ENCODE measurements at places on chromosomes 11 and 22.

DNA sequence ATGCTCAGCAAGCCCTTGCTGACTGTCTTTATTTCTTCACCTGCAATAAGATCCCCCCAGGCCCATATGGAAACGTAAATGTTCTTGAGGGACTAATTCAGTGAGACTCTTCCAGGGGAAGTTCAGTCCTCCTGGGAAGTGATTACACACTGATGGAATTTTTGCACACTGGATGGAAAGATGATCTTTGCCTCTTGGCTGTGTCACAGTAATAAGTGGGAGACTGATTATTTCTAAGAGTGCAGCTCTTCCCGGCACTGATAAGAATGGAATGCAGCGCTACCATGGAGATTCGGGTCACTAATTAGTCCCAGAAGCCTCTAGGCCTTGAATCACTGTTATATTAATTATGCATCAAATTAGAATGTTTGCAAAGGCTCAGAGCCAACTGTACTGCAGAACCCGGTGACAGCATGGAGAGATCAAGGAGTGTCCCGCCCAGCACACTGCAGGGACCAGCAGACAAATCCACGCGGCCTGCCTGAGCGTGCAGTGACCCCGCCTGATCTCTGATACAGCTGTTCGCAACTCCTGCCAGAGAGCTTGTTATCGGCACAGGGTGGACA is 178.3 kb downstream of the SNX19 start:
- no peak for DNase-seq

- no peak for DNase-seq
These were observed 107.0 kb downstream of the KCNQ1OT1 start for GRCh38 chr11:2592559-2593392.

GRCh38 chr22:48320683-48321451 is 1506.8 kb downstream of the BRD1 start:
- DNase-seq, result no peak

- DNase-seq, result no peak
These were observed 39.5 kb upstream of the CUL5 start for GRCh38 chr11:107969219-107969618.

DNA sequence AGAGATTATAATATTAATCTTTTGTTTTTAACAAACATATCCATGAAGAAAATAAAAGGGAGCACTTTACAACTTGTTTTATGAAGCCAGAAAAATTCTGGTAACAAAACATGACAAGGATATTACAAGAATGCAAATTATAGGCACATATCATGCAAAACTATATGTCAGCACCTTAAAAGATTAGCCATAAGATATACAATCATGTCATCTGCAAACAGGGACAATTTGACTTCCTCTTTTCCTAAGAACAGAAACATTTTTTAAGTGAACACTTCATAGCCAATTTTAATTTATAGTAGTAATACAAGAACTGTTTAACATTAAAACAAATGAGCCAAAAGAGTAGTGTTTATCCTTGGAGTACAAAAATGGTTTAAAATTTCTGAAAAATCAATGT is 916.5 kb upstream of the CNTN5 start:
- no peak for DNase-seq

- no peak for DNase-seq
These were observed 23.5 kb upstream of the PAK1 start for GRCh38 chr11:77497368-77497767.

DNA sequence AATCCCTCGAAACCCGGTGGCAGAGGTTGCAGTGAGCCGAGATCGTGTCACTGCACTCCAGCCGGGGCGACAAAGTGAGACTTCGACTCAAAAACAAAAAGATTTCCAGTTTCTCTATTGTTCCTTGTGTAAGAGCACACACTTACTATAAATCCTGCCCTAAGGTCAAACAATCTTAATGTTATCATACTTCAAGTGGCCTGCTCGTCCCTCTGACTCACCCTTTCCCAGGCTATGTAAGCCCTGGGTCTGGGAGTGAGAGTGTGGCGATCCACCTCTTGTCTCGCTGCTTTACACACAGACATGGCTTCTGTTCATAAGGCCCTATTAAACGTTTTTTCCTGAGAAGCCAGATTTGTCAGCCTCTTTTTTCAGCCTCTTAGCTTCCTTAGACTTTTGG is 24.4 kb upstream of the A4GALT start:
- no peak for DNase-seq

DNA sequence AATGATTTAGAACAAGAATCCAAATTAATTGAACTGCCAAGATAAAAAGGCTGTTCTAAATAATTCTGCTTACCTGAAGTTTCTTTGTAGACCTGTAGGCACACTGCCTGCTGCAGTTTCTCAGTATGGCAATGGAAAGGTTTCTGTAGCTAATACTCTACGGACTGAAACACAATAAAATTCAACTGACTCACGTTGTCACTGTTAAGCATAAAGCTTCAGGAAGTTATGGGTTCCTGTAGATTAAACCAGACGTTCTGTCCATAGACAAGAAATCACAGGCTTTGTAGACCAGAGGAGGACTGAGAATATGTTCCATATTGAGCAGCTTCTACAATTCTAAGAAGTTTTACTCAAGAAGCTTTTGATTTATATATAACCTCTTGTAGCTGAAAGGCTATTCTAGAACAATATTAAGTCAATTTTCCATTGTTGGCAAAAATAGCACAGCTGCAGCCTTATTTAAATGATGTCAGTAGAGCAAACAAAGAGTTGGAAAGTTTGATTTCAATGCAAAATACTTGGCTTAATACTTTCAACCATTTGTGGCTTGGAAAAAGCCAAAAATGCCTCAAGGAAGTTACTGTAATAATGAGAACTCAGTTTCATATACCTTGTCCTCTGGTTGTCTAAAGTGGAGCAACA is at the start of gene GLYATL2:
Gene GLYATL2, minus strand, starts transcription at position 344 of the 645 bp plus-strand sequence. CDS start 5,092 bp downstream, outside the sequence.
- DNase-seq, result no peak

- DNase-seq, result no peak
These were observed 28.1 kb upstream of the P2RY2 start for GRCh38 chr11:73189723-73190556.

- DNase-seq, result no peak
These were observed 276.9 kb downstream of the KIRREL3 start for GRCh38 chr11:126723665-126724045.

GRCh38 chr11:129732941-129733340 is 82.7 kb upstream of the TMEM45B start:
- no peak for DNase-seq

DNA sequence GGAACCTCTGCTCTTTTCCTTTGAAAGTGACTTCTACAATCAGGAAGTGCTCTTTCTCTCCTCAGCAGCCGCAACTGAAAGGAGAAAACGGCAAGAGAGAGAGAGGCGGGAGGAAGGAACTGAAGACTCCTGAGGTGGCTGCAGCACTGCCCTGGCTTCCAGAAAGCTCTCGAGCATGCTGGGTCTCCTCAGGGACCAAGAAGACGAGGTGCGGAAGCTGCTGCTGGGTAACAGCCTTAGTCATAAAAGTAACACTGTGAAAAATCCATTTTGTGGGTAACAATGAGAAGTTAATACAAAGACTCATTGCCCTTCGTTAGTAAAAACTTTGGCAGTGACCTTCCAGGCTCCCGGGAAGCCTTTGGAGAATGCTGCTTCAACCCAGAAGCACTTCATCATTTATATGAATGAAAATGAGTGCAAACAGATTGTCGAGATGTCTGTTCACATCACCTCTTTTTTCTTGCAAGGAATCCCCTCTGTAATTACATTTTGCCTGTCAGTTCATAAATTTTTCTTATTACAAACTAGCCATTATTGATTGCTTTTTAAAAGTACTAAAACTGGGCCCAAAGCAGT is 473.4 kb downstream of the SOX6 start:
- no peak for DNase-seq

DNA sequence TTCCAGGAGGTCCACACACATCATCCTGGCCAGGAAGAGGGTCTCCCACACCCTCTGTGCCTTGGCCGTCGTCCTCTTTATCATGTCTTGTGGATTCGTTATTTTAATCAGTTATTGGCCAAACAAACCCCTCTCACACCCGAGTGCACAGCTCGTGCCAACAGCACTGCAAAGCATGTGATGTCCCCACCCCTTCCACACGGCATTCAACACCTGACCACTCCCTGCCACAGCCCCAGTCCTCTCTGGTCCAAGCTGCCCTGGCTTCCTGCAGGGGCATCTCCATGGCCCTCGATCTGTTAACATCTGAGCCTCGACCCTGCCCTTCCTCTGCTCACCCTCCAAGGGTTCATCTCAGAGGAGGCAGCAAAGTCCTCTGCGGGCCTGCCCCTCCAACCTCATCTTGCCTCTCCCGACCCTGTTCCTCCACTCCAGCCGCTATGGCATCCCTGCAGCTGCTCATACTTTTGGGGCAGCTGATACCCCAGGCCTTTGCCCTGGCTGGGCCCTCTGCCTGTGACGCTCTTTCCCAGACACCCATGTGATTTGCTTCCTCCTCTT is 14.0 kb downstream of the MYEOV start:
- no peak for DNase-seq

GRCh38 chr22:25365491-25366261 is 146.2 kb downstream of the CRYBB2 start:
- DNase-seq, result no peak

DNA sequence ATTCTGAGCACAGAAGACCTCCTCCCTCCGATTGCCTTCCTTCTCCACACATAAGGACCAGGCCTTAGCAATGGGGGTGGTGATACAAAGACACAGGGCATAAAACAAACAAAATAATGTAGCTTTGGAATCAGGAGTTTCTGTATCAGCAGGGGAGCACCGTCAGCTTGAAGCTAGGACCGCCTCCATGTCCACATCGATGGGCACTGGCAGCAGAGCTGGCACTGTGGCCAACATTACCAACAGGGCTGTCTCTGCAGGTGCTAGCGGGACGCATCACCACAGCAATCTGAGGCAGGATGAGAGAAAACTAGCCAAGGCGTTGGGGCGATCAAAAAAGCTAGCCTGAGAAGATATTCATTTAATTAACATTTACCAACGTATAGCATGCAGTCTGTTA is 201.4 kb downstream of the MAML2 start:
- no peak for DNase-seq

GRCh38 chr11:59358595-59358994 is at the start of gene OR5AN1:
OR5AN1 (plus strand) TSS chr11:59358895; CDS start chr11:59364459, 5,564 bp downstream.
- no peak for DNase-seq

DNA sequence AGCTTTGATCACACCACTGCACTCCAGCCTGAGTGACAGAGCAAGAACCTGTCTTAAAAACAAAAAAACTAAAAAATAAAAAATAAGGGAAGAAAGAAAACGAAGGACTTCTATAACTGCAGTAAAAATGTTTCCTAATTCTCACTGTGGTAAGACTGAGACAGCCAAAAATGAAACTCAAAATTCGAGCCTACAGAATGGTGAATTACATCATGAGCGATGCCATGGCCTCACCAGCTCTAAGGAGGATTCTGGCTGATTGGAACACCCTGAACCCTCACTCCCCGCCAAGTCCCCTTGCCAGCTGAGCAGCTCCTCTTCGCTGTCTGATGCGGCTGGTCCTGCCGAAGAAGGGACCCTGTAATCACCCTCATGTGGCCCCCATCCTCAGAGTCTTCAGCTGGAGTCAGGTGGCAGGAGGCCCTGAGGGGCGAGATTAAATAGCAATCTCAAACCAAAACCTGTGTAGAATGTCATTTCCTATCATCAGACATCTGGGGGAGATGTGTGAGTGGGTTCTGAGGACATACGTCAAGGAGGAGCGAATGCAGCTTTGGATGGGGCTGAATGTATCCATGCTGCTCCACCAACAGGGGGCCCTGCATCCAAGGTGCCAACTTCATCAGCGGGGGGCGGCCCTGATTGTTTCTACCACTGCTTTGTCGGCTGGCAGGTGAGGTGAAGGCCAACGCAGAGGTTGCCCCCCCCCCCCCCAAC is 29.2 kb downstream of the PDGFB start:
- no peak for DNase-seq

DNA sequence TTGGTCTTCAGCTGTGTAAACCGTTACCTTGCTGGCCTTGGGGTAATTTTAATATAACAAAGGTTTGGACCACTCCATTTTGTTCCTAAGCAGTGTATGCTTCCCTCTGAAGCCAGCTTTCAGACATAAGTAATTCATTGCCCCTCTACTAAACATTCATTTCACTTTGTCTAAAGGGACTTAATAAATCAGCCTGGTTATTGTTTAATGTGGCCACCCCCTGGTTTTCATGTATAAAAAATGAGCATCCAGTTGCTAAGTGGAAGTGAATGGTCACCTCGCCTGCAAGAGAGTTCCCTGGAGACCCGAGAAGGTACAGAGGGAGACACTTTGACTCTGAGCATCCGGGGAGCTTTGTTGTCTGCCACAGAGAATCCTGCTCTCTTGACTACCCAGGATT is 3.9 kb downstream of the ABTB2 start:
- DNase-seq, result no peak

GRCh38 chr11:76567261-76567660 is 103.3 kb downstream of the LRRC32 start:
- no peak for DNase-seq

GRCh38 chr11:117584056-117584830 is 212.8 kb downstream of the DSCAML1 start:
- no peak for DNase-seq

DNA sequence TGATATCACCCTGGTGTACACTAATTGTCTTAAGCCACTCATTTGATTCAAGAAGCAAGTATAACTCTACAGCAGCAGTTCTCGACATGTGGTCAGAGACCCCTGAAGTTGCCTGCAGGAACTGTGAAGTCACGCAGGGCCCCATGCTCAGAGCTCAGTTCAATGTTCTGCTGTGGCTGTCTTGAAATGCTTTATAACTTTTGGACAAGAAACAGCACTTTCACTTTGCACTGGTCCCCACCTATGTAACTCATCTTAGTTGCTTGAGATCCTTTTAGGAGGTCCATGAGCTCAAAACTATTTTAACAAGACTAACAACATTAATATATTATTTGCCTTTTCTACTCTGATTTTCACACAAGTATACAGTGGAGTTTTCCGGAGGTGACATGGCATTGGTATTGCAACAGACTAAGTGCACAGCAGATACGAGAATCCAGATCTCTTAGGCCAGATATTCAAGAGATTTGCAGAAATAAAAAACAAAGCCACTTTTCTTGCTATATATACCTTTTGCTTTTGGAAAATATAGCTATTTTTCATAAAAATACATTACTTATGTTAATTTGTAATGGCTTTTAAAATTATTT is 64.8 kb downstream of the PRR5L start:
- DNase-seq, result no peak

DNA sequence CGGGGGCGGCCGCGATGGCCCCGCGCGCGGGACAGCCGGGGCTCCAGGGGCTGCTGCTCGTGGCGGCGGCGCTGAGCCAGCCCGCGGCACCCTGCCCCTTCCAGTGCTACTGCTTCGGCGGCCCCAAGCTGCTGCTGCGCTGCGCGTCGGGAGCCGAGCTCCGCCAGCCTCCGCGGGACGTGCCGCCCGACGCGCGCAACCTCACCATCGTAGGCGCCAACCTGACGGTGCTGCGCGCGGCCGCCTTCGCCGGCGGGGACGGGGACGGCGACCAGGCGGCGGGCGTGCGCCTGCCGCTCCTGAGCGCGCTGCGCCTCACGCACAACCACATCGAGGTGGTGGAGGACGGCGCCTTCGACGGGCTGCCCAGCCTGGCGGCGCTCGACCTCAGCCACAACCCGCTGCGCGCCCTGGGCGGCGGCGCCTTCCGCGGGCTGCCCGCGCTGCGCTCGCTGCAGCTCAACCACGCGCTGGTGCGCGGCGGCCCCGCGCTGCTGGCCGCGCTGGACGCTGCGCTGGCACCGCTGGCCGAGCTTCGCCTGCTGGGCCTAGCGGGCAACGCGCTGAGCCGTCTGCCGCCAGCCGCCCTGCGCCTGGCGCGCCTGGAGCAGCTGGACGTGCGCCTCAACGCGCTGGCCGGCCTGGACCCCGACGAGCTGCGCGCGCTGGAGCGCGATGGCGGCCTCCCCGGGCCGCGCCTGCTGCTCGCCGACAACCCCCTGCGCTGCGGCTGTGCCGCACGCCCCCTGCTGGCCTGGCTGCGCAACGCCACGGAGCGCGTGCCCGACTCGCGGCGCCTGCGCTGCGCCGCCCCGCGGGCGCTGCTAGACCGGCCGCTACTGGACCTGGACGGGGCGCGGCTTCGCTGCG is 697 bp downstream of the TPBGL start:
- peak; percentile 48 for DNase-seq
